Stomach (tissue), 19 donors: ENCODE measurements at places on chromosomes 5 and 9.

GRCh38 chr5:115810761-115811160, 5.7 kb downstream of the CDO1 start:
- no peaks in the 10 kb centered on the region for H3K36me3 ChIP-seq
- H3K27ac ChIP-seq = no peak overlapping the region
- peaks cover 37% of the 10 kb centered on the region for H3K27me3 ChIP-seq

GRCh38 chr5:61519728-61520277, 187.7 kb downstream of the ZSWIM6 start:
- H3K27ac ChIP-seq = no peak overlapping the region
- no peak overlapping the region for H3K4me3 ChIP-seq
- H3K36me3 ChIP-seq = peaks cover under 1% of the 10 kb centered on the region

GRCh38 chr5:134257176-134257575, 31.3 kb upstream of the PPP2CA start:
- no peak overlapping the region for H3K4me3 ChIP-seq
- no peak for DNase-seq
- no peak overlapping the region for H3K27ac ChIP-seq
- H3K27me3 ChIP-seq = no peaks in the 10 kb centered on the region
- no peaks in the 10 kb centered on the region for H3K36me3 ChIP-seq
- H3K4me1 ChIP-seq = no peaks in the 10 kb centered on the region

- H3K4me1 ChIP-seq = no peaks in the 10 kb centered on the region
- H3K36me3 ChIP-seq = peaks cover 7% of the 10 kb centered on the region
- H3K27ac ChIP-seq = no peak overlapping the region
- no peaks in the 10 kb centered on the region for H3K27me3 ChIP-seq
- no peak for DNase-seq
Observed at GRCh38 chr5:95768731-95769130, 37.6 kb downstream of the RHOBTB3 start.

DNA sequence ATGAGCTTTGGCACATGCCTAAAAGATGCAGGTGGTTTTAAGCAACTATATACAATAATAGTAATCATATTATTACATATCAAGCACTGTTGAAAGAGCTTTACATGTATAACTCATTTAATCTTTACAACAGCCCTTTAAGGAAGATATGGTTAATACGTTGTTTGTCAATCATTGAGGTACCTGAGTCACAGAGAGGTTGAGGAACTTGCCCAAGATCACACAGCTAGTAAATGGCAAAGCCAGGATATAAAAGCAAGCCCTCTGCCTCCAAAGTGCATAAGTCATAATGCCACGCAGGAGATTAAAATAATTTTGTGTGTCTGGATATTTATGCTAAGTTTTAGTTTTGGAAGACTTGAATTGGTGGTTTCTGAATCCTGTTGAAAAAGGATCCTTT, 90.2 kb downstream of the DAPK1 start:
- no peak for DNase-seq
- no peaks in the 10 kb centered on the region for H3K36me3 ChIP-seq
- H3K27me3 ChIP-seq = no peaks in the 10 kb centered on the region
- H3K4me3 ChIP-seq = no peak overlapping the region
- H3K27ac ChIP-seq = no peak overlapping the region

GRCh38 chr5:59390074-59390659, 503.4 kb downstream of the PDE4D start:
- no peaks in the 10 kb centered on the region for H3K36me3 ChIP-seq

DNA sequence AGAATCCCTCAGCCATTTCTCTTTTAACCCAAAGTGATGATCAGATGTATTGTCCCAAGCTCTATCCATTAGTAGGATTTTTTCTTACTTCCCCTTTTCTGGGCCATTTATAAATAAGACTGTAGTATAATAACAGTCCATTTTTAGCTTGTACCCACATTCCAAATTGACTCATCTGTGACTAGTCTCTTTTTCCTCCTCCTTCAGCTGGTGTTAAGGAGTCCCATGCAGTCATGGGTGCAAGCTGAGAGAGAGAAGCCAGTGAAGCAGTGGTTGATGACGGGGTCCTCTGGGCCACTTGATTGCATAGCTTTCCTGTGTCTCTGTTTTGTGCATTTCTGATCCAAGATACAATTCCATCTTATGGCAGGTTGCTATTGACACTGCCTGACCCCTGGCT, 476.0 kb upstream of the CD180 start:
- no peak overlapping the region for H3K4me3 ChIP-seq
- H3K27me3 ChIP-seq = no peaks in the 10 kb centered on the region
- H3K36me3 ChIP-seq = no peaks in the 10 kb centered on the region
- no peak for DNase-seq
- H3K27ac ChIP-seq = no peak overlapping the region

DNA sequence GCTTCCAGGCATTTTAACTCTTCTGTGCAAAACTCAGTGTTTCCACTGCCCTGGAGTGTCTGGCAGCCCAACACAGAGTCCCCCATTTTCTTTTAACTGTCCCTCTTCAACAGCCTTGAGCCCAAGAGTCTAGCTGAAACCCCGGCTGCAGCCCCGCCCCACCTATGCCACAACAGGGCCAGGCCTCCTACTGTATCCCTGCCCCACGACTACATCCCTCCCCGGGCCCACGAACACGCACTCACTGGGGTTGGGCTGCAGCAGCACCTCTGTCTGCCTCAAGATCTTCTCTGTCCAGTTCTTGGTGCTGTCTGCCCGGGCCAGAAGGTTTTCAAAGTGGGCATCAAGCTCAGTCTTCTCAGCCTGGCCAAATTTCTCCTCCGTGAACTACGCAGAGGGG, 6.1 kb downstream of the SH3GLB2 start:
- DNase-seq = no peak
- peak overlapping the region; percentile 19 for H3K27ac ChIP-seq
- H3K36me3 ChIP-seq = peaks cover 9% of the 10 kb centered on the region
- no peaks in the 10 kb centered on the region for H3K27me3 ChIP-seq
- peaks cover 33% of the 10 kb centered on the region for H3K4me1 ChIP-seq

GRCh38 chr5:73619606-73620333, 6.2 kb upstream of the ARHGEF28 start:
- no peaks in the 10 kb centered on the region for H3K36me3 ChIP-seq
- DNase-seq = peak; percentile 22
- peaks cover 6% of the 10 kb centered on the region for H3K4me1 ChIP-seq
- no peak overlapping the region for H3K4me3 ChIP-seq

DNA sequence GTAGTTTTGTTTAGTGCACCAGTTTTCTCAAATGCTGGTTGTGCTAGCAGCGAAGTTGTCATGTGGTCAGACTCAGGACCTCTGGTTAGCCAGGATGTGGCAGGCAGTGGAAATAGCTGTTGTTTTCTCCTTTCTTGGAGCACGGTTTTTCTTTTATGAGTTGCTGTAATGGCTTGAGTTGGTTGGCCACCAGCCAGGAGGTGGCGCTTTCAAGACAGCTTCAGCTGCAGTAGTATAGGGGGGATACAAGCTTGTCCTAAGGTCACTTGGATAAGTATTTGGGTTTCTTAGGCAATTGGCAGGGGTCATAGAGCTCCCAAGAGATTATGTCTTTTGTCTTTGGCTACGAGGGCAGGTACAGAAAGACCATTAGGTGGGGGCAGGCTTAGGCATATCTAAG, 274.2 kb upstream of the TARS1 start:
- no peaks in the 10 kb centered on the region for H3K4me1 ChIP-seq
- DNase-seq = no peak
- H3K36me3 ChIP-seq = no peaks in the 10 kb centered on the region
- no peaks in the 10 kb centered on the region for H3K27me3 ChIP-seq
- H3K4me3 ChIP-seq = no peak overlapping the region
- no peak overlapping the region for H3K27ac ChIP-seq

GRCh38 chr5:131393498-131393968, 129.7 kb downstream of the CDC42SE2 start:
- H3K27ac ChIP-seq = peak overlapping the region; percentile 56
- DNase-seq = peak; percentile 36
- H3K27me3 ChIP-seq = no peaks in the 10 kb centered on the region
- H3K4me3 ChIP-seq = no peak overlapping the region

DNA sequence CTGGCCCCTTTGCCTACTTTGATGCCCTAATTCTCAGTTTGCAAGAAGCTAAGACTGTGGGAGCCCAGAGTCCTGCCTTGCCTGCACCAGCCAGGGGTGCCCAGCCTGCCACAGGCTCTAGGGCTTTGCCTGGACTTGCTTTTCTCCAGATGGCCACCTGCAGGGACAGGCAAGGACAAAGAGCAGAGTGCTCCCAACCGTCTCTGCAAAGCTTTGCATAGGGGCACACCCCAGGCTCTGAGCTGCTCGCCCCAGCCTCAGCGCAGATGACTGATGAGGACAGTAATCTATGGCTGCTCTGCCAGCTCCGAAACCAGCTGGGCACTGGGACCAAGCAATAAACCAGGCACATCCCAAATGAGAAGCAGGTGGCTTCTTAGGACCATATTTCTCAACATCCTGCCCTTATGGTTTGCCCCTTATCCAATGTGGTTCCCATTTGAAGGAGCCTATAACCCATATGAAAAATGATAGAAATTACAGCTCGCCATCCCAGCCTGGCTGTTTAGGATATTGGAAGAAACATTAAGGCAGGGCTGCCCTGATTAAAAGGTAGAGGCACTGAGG, 25.4 kb upstream of the TCF7 start:
- no peak for DNase-seq
- H3K4me3 ChIP-seq = no peak overlapping the region
- no peaks in the 10 kb centered on the region for H3K36me3 ChIP-seq
- H3K27ac ChIP-seq = no peak overlapping the region
- H3K27me3 ChIP-seq = no peaks in the 10 kb centered on the region

DNA sequence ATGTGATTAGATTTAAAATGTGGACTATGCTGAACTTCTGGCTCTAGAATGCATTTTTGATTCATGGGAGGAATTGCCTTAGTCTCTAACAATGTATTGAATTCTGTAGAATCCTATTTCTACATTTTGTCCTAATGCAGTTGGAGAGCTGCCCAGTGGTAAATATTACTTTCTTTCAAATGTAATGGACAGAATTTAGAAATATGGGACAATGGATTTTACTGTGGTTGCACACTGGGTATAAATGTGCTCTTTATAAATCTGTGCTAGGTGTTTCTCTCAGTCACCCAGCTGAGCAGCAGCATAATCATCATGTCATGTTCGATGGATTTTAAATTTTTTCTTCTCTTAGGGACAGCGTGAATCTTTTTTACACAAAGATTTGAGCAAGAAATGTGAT, 141.7 kb downstream of the ADGRV1 start:
- DNase-seq = no peak
- H3K27ac ChIP-seq = no peak overlapping the region
- H3K4me1 ChIP-seq = no peaks in the 10 kb centered on the region
- no peaks in the 10 kb centered on the region for H3K27me3 ChIP-seq
- no peaks in the 10 kb centered on the region for H3K36me3 ChIP-seq

GRCh38 chr9:68740561-68740960, 35.5 kb downstream of the PIP5K1B start:
- H3K27me3 ChIP-seq = no peaks in the 10 kb centered on the region
- peaks cover 40% of the 10 kb centered on the region for H3K4me1 ChIP-seq
- peak; percentile 91 for DNase-seq
- no peaks in the 10 kb centered on the region for H3K36me3 ChIP-seq

- no peak overlapping the region for H3K4me3 ChIP-seq
- H3K27ac ChIP-seq = no peak overlapping the region
- peaks cover 4% of the 10 kb centered on the region for H3K4me1 ChIP-seq
- H3K36me3 ChIP-seq = no peaks in the 10 kb centered on the region
- H3K27me3 ChIP-seq = no peaks in the 10 kb centered on the region
- peak; percentile 28 for DNase-seq
Observed at GRCh38 chr5:61919920-61920319, 386.1 kb upstream of the KIF2A start.

GRCh38 chr9:76729980-76730737, 34.1 kb upstream of the PCA3 start:
- H3K4me3 ChIP-seq = no peak overlapping the region
- no peaks in the 10 kb centered on the region for H3K27me3 ChIP-seq
- no peaks in the 10 kb centered on the region for H3K36me3 ChIP-seq
- no peaks in the 10 kb centered on the region for H3K4me1 ChIP-seq
- DNase-seq = no peak

- peaks cover 25% of the 10 kb centered on the region for H3K4me1 ChIP-seq
- peaks cover 74% of the 10 kb centered on the region for H3K36me3 ChIP-seq
- H3K27me3 ChIP-seq = no peaks in the 10 kb centered on the region
Observed at GRCh38 chr5:135348918-135349317, 50.1 kb downstream of the MACROH2A1 start.

- peak overlapping the region; percentile 22 for H3K4me3 ChIP-seq
- peaks cover 24% of the 10 kb centered on the region for H3K4me1 ChIP-seq
- H3K36me3 ChIP-seq = no peaks in the 10 kb centered on the region
- no peaks in the 10 kb centered on the region for H3K27me3 ChIP-seq
- H3K27ac ChIP-seq = peak overlapping the region; percentile 35
Observed at GRCh38 chr9:136881691-136882108, 4.6 kb upstream of the TRAF2 start.

GRCh38 chr5:160824301-160825001, 27.6 kb downstream of the ATP10B start:
- H3K27me3 ChIP-seq = no peaks in the 10 kb centered on the region
- no peak overlapping the region for H3K27ac ChIP-seq
- no peaks in the 10 kb centered on the region for H3K4me1 ChIP-seq
